ENCODE measurements at places on chromosomes 3 and 15.

GRCh38 chr3:122498152-122498551 lies 16.6 kb downstream of the KPNA1 start:
- no peak for DNase-seq

GRCh38 chr3:102733791-102734563 lies 299.2 kb downstream of the ZPLD1 start:
- no peak for DNase-seq

GRCh38 chr3:151890721-151891141 lies 17.3 kb downstream of the SUCNR1 start:
- no peak for DNase-seq

- no peak for DNase-seq
Observed at GRCh38 chr3:88150371-88150770, 612 bp downstream of the C3orf38 start.

DNA sequence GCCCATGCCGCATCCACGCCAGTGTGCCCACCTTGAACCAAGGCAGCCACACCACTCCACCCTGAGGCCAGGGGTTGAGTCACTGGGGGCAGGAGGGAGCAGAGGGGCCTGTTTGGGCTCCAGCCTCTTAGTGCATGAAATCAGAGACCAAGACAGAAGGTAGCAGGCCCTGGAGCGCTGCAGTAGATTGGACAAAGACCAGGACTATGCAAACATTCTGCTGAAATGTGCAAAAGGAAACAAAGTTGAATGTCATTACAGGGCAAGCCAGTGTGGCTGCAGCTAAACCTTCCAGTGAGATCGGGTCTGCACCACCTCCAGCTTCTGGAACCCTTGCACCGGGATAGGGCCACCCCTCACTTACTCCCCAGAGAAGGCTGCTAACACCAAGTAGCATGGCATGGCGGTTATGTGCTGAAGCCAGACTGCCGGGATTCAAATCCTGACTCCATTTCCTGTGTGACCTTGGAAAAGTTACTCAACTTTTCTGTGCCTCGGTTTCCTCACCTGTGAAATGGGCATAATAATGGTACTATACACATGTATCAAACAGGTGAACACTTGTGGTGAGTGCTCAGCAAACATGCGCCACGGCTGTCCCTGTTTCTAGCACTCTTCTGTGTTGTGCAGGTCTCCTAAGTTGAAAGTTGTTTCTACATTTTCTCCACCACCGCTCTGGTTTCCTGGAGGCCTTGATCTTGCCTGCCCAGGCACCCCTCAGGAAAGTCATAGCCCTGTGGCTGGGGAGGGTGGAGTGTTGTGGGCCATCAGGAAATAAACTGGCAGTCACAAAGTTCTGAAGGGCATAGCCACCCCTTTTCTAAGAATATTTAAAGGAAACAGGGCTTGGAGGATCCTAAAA lies 25.0 kb upstream of the GP9 start:
- DNase-seq = peak; percentile 43

GRCh38 chr3:186467969-186468368 lies 76.2 kb downstream of the CRYGS start:
- no peak for DNase-seq

GRCh38 chr15:24862726-24863521 lies 91.9 kb upstream of the SNRPN start:
- no peak for DNase-seq

DNA sequence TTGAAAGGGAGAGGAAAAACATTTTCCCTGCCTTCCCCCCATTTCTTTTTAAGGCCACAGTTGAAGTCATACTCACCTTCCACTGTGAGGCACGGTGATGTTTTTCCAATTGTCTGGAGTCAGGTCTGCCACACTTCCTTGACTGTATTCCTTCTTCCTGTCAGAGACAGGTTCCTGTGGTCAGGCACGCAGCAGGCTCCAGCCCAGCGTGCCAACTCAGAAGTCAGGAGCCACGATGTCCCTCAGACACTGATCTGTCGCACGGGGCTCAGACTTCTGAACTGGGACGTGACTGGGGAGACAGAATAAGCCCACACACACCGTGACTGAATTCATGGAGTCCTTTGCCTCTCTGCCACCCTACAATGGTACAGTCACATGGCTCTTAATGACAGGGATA lies 41.2 kb upstream of the ADAMTS9 start:
- no peak for DNase-seq

DNA sequence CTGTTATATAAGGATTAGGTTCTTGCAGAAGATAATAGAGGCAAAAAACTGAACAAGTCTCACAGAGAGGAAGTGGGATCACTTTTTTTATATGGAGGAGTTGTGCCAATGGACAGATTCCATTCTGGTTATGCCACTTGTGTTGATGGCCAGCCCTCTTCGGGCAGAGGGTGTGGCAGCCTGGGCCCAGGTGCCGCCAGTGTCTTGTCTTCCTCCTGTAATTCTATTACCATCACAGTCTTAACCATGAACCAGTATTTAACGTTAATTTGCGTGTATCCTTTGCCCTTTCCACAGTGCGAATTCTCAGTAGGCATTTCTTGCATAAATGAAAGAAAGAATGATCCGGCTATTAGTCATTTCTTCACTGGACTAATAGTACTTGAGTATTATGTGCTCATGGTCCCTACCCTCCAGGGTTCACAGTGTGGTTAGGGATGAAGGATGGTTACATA lies 7.0 kb upstream of the USP4 start:
- no peak for DNase-seq

DNA sequence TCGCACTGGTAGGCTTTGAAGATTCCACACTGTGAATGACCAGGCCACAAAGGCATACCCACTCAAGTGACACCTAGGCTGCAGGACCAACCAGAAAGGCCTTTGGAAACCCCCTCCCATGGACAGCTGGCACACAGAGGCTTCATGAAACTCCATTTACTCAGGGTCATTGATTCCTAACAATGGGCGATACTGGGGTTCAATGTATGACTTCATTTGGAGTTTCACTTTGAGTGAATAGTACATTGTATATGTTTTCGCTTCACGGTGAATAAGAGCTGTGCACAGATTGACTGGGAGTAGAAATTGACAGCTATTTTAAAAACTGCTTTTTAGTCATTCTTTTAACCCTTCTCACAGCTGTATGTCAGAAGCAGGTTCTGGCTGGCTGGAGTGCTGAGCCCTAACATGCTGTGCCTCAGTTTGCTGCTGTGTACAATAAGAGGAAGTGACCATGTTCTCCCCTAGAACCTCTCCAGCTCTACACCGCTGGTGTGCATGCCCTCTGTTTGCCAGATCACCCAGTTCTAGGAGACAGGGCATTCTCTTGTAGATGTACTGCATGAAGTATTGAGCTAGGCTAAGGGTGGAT lies 15.4 kb upstream of the CX3CR1 start:
- DNase-seq = no peak

DNA sequence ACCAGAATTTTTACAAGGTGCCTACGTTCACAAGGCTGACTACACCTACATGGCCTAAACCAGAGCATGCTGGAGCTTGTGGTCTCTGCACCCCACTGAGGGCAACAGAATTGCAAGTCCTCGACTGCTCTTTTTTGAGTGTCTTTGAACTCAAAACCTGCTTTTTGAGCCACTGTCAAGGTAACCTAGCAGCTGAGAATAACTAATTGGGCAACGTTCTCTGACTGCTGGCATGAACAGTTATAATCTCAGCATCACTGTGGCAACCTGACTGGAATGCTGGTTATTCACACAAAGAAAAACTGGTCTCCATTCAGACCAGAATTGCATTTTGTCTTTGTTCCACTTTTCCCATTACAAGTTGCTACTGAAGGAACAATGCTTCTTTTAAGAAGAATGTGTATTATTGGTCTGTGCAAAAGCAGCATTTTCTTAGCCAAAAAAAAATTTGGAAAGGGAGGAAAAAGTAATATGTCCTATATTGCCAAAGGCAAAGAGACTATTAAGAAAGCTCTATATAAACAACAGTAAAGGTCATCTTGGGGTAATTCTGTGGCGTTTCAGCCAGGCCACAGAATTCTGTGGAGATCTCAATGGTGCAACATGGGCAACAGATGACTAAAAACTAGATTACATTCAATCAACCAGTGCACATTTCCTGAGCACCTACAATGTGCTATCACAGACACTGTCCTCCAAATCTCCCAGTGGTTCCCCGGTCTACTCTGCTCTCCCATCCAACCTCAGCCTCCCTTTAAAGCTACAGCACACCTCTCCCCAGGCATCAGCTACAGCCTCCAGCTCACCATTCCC lies 76.8 kb downstream of the TNIK start:
- no peak for DNase-seq

GRCh38 chr3:39013289-39013688 lies 38.5 kb downstream of the SCN11A start:
- DNase-seq = no peak

GRCh38 chr3:66253790-66254620 lies 33.2 kb downstream of the SLC25A26 start:
- DNase-seq = no peak

GRCh38 chr15:95254263-95254662 lies 1022.9 kb downstream of the MCTP2 start:
- no peak for DNase-seq

DNA sequence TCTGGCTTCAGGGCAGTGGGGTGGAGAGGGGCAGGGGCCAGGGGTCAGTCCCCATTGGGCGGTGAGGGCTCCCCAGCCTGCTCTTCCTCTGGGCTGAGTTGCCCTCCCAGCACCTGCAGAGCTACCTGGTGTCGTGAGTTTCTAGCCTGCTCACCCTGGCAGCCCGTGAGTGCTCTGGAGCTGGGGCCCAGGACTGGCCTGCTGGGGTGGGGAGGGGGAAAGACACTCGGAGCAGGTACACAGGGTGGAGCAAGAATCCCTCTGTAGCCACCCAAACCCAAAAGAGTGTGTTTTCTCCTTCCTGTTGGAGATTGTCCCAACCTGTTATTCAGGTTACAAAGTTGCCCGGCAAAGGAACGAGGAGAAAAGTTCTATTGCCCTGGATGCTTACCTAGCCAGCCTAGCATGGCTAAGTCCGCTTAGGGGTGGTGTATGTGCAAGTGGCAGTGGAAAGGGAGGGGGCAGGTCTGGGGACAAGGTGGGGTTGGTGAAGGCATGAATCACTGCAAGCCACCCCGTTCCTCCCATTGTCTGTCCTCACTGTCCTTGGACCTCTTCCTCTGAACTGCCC lies 8.9 kb downstream of the FAM3D start:
- peak; percentile 71 for DNase-seq

- no peak for DNase-seq
Observed at GRCh38 chr3:125050488-125051090, 5.2 kb downstream of the HEG1 start.

- DNase-seq = no peak
Observed at GRCh38 chr3:56960234-56960917, 100.1 kb upstream of the SPATA12 start.

- DNase-seq = no peak
Observed at GRCh38 chr3:43434431-43434830, 148.1 kb downstream of the SNRK start.

DNA sequence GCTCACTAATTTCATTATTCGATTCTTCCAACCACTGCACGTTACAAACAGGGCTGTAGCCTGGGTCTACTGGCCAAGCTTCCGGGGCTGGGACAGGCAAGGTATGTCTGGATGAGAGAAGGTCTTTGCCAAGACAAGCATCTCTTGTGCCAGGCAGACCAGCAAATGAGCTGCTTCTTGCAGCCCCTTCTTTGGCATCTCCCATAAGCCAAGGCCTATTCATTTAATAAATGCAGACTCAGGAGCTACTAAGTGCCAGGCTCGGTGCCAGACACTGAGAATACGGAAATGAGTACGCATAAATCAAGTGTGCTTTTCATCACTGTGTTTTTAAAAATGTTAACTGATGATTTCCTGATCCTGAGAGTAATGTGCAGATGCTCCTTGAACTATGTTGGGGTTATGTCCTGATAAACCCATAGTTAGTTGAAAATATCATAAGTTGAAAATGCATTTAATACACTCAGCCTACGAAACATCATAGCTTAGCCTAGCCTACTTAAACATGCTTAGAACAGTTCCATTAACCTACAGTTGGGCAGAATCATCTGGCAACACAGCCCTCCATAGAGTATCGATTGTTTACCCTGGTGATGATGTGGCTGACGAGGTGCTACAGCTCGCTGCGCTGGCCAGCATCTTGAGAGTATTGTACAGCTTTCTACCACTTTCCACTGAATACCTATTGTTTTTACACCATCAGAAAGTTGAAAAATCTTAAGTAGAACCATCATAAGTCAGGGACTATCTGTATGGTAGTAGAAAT lies 135.0 kb upstream of the CTDSPL start:
- DNase-seq = no peak

- no peak for DNase-seq
Observed at GRCh38 chr3:100040451-100041225, 73.7 kb downstream of the FILIP1L start.

GRCh38 chr3:125010393-125010792 lies 45.4 kb downstream of the HEG1 start:
- DNase-seq = no peak

- DNase-seq = no peak
Observed at GRCh38 chr3:171649911-171650592, 160.2 kb downstream of the PLD1 start.

GRCh38 chr15:87959662-87960061 lies 296.9 kb downstream of the NTRK3 start:
- no peak for DNase-seq

DNA sequence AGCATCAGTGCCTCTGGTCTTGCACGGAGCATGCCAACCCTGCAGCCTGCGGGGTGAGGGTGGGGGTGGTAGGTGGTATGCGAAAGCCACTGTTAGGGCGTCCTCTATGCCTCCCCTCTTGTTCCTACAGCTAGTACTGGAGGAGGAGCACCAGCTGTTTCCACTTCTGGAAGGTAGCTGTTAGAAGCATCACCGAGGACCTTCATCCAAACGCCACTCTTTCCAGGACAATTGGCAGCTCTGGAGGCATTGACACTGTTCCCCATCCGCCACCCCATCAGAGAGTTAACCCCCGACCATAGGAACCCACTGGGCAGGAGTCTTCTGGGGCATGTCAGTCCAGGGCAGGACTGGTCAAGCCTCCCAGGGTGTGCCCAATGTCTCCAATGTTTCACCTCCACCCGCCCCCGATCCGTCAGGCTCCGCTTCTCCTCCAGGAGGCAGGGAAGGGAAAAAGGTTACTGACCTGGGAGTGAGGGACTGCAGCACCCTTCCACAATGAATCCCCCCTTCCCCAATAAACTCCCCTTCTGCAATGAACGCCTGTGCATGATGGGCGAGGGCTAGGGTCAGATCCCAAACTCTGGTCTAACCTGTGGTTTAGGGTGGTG lies 487 bp downstream of the DUOX2 start:
- DNase-seq = no peak

DNA sequence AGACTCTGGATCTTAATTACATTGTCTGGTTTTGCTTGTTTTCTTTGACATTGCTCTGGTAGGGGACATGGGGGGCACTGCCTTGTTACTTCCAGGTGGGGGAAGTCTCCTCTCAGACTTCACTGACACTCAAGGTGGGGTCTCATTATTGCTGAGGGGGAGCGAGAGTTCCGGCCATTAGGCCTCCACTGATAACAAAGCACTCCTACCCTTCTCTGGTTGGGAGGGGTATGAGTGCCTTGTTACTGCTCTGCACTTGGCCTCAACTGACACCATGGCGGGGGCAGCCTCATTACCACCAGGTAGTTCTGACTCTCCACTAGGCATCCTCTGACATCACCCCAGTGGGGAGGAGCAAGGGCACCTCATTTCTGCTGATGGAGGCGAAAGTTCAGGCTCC lies 25.7 kb downstream of the SH3GL3 start:
- no peak for DNase-seq
